Psoas muscle (tissue), 8 donors: ENCODE measurements at places on chromosomes 16 and 17.

GRCh38 chr16:29686740-29687332 is 7.9 kb downstream of the QPRT start:
- no peak for DNase-seq

DNA sequence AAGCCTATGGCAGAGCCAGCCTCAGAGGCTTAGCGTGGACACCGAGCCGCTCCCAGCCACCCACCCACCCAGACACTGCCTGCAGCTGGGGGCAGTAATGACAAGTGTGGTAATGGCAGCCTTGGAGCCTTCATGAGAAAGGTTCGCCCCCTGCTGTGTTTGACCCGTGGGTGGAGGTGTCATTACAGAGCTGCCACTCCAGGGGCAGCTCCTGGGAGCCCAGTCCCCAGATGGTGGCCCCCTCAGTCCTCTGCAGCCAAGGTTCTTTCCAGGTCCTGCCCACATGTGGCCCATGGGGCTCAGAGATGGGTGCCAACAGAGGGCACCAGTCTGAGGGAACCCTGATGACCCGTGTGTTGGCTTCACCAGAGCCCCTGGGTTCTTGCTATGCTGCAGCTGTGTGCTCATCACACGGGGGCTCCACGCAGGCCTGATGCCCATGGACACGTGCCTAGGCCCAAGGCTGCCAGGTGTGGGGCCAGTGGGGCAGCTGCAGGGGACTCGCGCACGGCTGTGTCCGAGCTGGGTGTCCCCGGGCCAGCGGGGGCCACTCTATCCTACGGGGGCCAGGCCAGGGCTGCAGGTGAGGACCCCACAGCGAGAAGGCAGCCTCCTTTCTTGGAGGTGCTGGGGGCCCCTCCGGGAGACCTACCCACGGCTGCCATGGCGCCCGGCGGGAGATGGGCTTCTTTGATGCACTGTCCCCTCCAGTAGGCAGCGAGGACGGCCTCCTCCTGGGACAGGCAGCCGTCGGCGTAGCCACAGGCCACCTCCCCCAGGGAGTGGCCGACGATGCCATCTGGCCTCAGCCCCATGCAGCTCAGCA is 8.1 kb downstream of the FASN start:
- DNase-seq = peak; percentile 10

DNA sequence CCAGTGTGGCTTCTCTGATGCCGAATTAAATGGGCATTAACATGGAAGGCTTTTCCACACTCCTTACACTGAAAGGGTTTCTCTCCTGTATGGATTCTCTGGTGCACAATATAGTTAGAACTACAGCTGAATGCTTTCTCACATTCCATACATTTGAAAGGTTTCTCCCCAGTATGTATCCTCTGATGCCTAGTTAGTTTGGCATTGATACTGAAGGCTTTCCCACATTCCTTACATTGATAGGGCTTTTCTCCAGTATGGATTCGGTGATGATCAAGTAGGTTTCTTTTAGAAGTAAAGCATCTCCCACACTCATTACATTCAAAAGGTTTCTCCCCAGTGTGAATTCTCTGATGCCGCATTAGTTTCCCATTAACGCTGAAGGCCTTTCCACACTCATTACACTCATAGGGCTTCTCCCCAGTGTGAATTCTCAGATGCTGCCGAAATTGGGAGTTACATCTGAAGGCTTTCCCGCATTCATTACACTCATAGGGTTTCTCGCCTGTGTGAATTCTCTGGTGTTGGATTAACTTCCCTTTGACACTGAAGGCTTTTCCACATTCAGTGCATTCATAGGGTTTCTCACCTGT is 6.5 kb upstream of the TLE7 start:
- no peak for DNase-seq

- DNase-seq = peak; percentile 61
Measured at GRCh38 chr16:29974291-29975133, 844 bp downstream of the TAOK2 start.

GRCh38 chr16:47694543-47694942 is 233.4 kb downstream of the PHKB start:
- no peak for DNase-seq

DNA sequence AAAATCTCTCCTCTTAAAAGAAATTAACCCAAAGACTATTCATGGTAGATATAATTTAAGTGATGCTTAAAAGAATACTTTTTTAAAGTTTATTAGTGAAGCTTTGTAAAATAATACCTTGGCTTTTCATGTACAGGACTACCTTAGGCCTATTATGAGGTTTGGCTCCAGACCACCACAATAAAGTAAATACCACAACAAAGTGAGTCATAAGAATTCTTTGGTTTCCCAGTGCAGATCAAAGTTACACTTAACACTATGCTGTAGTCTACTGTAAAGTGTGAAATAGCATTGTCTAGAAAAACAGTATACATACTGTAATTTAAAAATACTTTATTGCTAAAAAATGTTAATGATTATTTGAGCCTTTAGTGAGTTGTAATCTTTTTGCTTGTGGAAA is 31.7 kb downstream of the CLTC start:
- no peak for DNase-seq

DNA sequence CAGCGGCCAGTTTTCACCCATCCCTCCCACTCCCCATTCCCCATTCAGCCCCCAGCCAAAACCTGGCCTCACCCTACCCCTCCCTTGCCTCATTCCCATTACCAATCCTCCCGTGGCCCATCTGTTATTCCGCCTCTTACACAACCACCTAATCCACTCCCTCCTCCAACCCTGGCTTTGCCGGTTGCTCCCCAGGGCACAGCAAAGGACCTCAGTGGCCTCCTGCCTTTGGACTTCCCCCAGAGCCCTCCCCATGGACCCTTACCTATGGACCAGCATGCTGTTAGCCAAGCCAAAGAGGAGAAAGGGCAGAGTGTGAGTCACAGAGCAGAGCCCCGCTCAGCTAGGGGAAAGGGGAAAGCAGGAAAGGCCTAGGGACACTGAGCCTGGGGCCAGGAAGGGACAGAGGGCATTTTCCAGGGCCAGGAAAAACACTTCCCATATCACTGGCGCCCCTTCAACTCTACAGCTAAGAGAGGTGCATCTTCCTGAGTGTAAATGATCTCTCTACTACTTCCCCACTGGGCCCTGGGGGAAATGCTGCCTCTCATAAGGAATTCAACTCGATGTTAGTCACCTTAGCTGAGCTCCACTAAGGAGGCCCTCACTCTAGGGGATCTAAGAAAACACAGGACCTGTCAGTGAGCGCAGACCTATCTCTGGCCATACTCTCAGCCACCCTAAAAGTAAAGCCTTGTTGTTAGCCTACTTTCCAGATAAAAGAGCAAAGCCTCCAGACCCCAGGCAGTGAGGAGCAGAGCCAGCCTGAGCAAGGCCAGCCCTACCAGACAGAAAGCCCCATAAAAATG is 10.6 kb downstream of the PEMT start:
- DNase-seq = no peak

- DNase-seq = peak; percentile 86
Measured at GRCh38 chr17:38428112-38428642, at the start of gene ARHGAP23. Gene ARHGAP23 (plus strand): TSS chr17:38428464. CDS start chr17:38428486, 22 bp downstream.

DNA sequence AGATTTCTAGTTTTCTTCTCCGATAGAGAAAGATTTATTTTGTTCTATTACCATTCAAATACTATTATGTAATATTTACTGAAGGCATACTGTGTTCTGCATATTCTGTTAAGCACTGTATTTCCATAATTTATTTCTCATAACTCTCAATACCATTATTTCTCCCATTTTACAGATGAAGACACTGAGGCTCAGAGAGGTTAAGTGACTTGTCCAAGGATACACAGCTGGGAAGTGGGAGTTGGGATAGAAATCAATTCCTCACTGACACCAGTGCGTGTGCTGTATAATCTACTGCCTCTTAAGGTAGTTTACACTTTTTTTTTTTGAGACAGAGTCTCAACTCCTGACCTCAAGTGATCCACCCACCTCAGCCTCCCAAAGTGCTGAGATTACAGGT is 7.4 kb downstream of the NLRC3 start:
- no peak for DNase-seq

DNA sequence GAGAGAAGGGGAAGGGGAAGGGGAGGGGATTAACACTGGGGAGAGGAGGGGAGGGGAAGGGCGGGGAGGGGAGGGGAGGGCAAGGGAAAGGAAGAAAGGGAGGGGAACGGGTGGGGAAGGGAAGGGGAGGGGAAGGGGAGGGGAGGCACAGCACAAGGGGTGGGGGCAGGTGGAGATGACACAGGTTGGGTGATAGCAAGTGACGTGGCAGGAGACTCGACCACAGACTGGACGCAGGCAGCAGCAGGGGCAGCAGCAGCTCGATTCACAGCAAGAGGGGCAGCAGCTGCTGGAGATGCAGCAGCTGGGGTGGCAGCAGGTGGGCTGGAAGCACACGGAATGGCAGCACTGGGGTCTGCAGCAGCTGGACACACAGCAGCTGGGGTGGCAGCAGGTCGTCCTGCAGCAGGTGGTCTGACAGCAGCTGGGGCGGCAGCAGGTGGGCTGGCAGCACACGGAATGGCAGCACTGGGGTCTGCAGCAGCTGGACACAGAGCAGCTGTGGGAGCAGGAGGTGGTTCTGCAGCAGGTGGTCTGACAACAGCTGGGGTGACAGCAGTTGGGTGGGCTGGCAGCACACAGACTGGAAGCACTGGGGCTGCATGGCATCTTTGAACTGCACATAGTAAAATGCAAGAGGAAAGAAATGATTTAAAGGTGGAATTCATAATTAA is at the start of gene KRTAP4-16:
Gene KRTAP4-16, minus strand, starts transcription at position 624 of the 674 bp plus-strand sequence. Its CDS starts 0 bp downstream, at position 624.
- no peak for DNase-seq

- DNase-seq = no peak
Measured at GRCh38 chr16:14464192-14464591, 165.9 kb downstream of the PARN start.

DNA sequence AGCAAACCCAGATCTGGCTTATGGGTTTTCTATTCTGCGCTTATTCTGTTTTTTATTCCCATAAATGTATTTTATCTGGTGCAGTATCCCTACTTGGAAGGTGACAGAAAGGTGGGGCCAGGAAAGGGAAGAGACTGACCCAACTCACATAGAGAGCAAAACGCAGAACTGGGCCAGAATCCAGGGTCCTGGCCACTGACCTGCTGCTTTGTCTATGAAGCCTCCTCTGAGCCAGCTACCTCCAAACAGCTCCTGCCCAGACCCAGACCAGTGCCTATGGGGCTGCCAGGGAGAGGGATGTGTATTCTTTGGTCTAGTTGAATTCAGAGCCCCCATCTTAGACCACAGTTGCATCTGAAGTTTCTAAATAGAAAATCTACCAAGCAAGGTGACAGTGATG is 36.4 kb upstream of the CES5A start:
- no peak for DNase-seq
